GM19239 (cell line): ENCODE measurements at places on chromosomes 6 and 20.
A peak's percentile ranks its signal among the peaks of the same experiment; 100 is the strongest.

- DNase-seq = no peak
Measured at GRCh38 chr6:44485601-44486401, 98.3 kb downstream of the CDC5L start.

- no peak for DNase-seq
Measured at GRCh38 chr6:148807784-148808183, 61.0 kb downstream of the UST start.

GRCh38 chr6:133895573-133896343, 6.8 kb downstream of the TCF21 start:
- no peak for DNase-seq

GRCh38 chr20:13009682-13010406, 1.1 kb downstream of the SPTLC3 start:
- peak; percentile 6 for DNase-seq

DNA sequence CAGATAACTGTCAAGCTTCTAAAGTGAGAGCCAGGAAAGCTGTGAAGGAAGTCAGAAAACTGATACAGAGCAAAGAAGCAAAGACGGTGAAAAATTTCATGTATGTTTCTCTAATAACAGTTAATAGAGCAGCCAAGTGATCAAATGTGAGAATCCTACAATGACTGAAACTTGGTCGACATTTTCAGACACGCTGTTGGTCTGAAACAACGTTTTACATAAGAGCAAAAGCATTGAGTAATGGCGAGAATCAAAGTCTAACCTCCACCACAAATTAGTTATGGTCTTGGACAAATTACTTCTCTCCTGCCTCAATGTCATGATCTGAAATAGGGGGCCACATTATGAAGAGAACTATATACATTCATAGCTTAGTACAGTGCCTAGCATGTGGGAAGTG, 3.3 kb downstream of the MKKS start:
- no peak for DNase-seq

DNA sequence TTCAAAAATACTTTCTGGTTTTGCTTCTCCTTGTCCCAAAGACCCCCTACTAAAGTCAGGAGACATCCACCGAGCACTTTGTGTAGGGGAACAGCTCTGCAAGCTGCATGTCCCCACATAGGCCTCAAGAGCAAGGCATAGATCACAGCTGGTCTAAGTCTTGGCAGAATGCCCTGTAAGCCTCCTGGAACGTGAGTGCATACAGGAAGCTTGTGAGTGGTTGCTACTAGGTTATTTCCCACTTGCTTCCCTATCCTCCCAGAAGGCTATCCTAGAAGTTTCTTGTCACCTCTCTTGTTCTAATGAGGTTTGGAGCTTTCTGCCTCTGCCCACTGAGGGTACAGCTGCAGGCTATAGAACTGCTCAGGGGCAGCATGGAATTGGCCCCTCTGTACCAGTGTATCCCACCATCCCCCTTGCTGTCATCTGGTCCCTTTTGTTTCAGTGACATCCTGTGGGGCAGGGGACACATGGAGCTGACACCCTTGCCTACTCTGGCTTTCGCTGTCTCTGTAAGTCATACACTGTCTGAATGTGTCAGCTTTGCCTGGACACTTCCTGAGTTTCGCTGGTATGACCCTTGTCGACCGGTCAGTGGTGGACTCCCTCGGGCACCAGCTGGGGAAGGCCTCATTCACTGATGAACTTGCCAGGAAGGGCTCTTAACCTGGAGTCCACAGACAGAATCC, 35.6 kb upstream of the KCNK16 start:
- DNase-seq = no peak

DNA sequence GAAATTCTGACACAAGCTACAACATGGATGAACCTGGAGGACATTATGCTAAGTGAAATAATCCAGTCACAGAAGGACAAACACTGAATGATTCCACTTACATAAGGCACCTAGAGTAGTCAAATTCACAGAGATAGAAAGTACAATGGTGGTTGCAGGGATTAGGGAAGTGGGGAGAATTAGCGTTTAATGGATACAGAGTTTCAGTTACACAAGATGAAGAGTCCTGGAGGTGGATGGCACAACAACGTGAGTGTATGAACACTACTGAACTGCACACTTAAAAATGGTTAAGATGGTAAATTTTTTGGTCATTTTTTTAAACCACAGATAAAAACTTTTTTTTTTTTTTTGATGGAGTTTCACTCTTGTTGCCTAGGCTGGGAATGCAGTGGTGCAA, 24.7 kb downstream of the MOCS3 start:
- no peak for DNase-seq

DNA sequence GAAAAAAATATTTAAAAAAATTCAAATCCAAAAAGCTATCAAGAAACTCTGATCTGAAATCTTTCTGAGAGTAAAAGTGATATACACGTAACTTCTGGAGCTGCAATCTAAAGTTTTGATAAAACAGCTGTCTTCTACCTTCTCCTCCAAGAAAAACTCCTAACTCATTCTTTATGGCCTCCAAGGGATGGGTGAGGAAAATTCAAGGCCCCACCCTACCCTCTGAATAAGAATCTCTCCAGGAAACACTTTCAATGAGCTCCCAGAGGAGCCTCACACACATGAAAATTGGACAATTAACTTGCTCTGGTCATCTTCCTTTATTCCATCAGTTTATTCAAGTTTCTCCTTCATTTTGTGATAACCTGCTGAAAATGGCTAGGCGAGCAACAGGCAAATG, 93.4 kb downstream of the FNDC1 start:
- DNase-seq = no peak

DNA sequence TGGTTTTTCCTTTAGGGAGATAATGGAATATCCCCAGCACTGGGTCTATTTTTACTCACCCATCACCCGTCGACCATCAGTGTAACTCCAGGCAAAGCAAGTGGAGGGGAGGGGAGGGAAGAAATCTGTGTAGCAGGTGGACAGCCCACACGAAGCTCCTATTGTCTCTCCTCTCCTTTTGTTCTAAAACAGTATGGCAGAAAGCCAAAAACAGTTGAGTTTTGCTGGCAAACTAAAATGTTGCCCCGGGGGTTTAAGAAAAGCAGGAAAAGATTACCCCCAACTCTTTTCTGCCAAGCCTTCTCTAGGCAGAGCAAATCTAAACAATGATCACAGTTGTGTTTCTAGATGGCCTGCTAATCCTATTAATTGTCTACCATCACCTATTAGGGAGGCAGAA, 89.7 kb downstream of the PREP start:
- DNase-seq = no peak

DNA sequence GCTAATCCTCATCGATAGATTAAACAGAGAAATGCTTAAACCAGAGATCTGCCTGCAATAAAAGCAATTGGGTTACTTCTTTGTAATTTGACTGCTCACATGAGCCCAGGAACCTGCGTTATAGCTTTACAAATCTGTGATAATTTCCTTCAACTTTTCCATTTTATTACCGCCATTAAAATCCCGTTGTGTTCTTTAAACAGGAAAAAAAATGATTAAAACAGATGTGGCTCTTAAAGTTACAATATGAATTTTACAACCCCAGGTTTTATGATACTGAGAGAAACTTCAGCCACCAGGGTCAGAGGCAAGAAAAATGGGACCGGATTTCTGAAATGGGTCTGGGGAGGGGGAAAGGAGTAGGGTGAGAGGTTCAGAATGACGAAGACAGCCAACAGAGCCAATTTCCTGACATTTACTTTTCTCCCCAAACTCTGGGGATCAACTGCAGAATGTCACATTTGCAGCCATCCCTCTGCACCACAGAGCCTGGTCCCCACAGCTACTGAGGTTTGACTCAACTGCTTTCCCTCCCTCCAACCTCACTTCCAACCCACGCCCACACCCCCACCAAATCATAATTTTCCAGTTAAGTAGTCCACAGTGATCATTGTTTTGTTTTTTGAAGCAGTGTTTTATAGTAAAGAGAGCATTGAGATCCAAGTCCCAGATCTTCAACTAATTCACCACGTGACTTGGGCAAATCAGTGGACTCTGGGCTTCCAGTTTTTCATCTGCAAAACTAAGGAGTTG, 77.6 kb upstream of the EYA2 start:
- no peak for DNase-seq

DNA sequence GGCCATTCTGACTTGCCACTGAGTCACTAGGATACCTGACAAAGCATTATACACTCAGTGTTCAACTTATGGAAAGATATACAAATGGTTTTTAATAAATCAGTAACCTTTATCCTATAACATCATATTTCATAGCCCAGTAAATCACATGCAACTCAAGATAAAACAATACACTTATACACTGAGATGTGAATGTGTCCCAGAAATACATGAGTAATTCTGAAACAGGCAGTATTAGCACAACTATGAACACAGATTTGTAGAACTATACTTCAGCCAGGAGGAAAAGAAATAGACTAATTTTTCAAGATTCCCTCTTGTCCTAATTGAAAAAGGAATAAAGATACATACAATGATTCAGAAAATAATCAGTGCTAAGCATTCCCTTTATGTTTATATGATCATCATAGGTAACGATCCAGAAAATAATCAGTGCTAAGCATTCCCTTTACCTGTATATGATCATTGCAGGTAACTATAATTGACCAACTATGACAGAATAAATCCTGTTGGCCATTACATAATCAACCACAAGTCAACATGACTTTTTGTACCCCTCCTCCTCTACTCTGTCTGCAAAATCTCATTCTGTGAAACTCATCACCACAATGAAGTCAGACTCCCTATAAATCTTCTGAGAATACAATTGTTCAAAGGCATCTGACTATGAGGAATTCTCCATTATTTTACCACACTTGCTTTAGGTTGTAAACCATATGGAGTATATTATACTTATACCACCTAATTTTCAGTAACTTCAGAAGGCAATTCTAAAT, 30.3 kb downstream of the HACE1 start:
- DNase-seq = no peak

- DNase-seq = peak; percentile 81
Measured at GRCh38 chr20:57596998-57597939, 23.0 kb downstream of the ZBP1 start.

DNA sequence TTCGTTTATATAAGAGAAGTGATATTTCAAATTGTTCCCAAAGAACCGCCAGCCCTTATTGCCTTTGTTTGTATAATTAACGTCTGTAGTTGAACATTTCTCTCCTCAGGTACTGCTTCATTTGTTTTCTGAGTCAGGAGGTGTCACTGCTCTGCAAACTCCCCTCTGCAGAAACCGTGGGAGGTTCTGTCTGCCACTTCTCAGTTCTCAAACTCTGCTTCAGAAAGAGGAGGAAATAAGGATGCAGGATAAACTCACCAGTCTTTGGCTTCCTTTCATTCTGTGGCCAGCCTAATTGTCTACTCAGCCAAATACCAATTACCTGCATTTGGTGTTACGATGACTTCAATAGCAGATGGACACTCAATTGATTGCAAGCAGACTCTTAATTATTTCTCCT, 149.8 kb downstream of the PAK5 start:
- DNase-seq = no peak

GRCh38 chr20:62409931-62410745, 3.1 kb upstream of the CABLES2 start:
- DNase-seq = no peak

DNA sequence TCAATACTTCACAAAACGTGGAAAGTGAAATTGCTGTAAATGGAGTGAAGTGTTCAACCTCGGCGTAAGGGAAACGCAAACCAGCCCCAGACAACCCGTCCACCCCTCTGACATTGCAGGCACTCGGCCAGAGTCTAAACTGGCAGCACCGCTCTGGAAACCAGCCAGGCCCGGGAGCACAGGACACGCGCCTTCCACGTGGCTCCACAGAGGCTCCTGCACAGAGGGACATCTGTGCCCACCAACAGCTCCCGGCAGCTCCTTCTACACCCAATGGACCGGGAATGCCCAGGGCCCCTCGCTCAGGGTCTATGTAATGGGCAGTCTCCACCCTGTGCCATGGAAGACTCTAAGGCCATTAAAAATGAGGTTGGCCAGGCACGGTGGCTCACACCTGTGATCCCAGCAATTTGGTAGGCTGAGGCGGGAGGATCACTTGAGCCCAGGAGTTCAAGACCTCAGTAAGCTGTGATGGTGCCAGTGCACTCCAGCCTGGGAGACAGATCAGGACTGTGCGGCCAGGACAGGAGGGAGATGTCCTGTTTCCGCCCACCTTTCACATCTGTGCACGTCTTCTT, 3.4 kb upstream of the HELZ2 start:
- DNase-seq = no peak

DNA sequence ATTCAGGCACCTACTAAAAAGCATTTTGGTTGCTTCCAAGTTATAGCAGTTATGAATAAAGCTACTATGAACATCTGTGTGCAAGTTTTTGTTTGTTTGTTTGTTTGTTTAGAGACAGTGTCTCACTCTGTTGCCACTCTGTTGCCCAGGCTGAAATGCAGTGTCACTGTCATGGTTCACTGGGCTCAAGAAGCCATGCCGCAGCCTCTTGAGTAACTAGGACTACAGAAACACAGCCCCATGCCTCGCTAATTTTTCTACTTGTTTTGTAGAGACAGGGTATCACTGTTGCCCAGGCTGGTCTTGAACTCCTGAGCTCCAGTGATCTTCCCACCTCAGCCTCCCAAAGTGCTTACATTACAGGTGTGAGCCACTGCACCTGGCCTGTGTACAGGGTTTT, 795.9 kb downstream of the EPHA7 start:
- DNase-seq = no peak

GRCh38 chr6:112205427-112206109, 48.8 kb downstream of the LAMA4 start:
- DNase-seq = no peak

DNA sequence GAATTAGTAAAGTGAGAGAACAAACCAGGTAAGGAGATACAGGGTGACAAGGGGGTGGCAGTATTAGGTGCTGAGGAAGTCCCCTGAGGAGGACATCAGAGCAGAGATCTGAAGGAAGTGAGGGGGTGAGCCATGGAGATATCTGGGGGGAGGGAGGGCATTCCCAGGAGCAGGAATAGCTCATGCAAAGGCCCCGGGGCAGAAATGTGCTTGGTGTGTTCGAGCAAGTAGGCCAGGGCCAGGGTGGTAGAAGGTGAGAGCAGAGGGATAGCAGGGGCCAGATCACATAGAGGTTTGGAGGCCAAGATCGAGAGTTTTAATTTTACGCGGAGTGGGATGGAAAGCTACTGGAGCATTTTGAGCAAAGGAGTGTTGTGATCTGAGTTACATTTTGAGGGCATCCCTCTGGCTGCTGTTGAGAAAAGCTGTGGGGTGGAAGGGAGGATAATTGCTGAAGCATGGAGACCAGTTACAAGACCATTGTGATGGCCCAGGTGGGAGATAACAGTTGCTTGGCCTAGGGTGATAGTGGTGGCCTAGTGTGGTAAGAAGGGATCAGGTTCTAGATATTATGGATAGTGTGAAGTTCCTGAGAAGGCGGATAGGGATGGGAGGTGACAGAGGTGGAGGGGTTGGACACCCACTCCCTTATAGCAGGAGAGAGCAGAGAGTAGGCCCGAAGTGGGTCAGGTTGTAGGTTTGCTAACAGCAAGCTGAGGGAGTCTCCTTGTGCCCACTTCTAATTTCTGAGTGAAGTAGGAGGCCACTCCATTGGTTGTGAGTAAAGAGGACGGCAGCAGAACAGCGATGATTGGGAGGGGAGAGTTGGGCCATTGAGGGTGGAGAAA, 10.2 kb downstream of the ARFGEF2 start:
- no peak for DNase-seq

GRCh38 chr6:53309901-53310300, 38.8 kb downstream of the ELOVL5 start:
- no peak for DNase-seq
